ENCODE measurements at places on chromosomes 16 and 17. TPM values are rescaled to one million over a fixed set of nuclear protein-coding genes. Genes with fewer than 3 reads are reported as not detected.

GRCh38 chr17:45990886-45991285 is 8.2 kb upstream of the STH start:
- DNase-seq, result no peak
- no peak overlapping the region for H3K27ac ChIP-seq

- H3K4me1 ChIP-seq, result peaks cover 36% of the 10 kb centered on the region
- no peak for DNase-seq
- H3K27ac ChIP-seq, result no peak overlapping the region
These were observed 2.6 kb upstream of the AATF start for GRCh38 chr17:36945959-36946725.

DNA sequence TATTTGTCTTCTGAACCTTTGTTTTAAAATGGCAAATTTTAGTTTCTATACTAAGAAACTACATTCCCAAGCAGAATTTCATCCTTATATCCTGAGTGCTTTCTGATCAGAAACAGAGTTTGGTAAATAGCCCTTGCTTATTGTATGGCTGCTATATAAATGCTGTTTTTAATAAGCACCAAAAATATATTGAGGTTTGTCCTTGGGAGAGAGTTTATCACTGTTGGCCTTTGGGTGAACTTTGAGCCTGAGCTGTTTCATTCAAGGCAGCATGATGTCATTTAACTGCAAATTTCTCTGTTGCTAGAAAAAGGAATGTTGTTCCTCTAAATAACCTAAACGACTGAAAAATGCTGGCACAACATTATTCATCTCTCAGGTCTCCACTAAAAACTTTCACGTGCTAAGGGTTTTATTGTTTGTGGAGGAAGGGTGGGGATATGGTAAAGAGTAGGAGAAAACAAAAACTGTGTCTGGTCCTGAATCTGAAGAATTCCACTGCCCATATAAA is 334.3 kb upstream of the TBX2 start:
- peak overlapping the region; percentile 38 for H3K4me3 ChIP-seq
- H3K27ac ChIP-seq, result peak overlapping the region; percentile 55
- no peaks in the 10 kb centered on the region for H3K27me3 ChIP-seq
- DNase-seq, result no peak
- H3K36me3 ChIP-seq, result peaks cover 3% of the 10 kb centered on the region

The CCDC154 gene
- 0.80 TPM for total RNA-seq

DNA sequence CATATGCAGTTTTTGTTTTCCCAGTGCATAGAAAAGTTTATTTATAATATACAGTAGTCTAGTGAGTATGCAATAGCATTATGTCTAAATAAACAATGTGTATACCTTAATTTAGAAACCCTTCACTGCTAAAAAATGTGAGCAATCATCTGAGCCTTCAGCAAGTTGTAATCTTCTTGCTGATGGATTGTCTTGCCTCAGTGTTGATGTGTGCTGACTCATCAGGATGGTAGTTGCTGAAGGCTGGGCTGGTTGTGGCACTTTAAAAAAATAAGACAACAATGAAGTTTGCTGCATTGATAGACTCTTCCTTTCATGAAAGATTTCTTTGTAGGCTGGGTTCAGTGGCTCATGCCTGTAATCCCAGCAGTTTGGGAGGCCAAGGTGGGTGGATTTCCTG is 13.9 kb upstream of the CAPNS2 start:
- H3K36me3 ChIP-seq, result no peaks in the 10 kb centered on the region
- no peak for DNase-seq
- no peak overlapping the region for H3K27ac ChIP-seq
- no peak overlapping the region for H3K4me3 ChIP-seq
- H3K4me1 ChIP-seq, result no peaks in the 10 kb centered on the region

DNA sequence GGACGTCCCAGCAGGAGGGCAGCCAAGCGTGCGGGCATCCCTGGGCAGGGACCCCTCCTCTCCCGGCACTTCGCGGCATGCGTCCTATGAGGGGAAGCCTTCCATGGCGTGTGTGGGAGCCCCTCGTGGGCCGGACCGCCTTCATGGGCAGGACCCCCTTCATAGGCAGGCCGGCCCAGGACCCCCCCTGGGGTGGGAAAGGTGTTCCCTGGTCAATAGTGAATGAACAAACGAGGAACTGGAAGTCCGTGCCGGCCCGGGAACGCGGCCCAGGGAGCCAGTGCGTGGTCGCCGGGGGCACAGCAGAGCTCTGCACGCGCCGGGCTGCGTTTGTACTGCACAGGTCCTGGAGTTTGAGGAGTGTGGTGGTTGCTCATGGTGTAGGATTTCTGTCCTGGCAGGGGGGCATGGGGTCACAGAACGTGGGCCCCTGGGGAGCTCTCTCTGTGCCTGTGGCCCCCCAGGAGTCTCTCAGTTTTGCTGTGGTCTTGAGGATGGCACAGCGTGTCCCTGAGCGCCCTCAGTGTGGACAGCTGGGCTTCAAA is 13.9 kb downstream of the BAIAP2 start:
- H3K4me1 ChIP-seq, result peaks cover 6% of the 10 kb centered on the region
- no peak overlapping the region for H3K4me3 ChIP-seq
- DNase-seq, result no peak
- no peak overlapping the region for H3K27ac ChIP-seq
- no peaks in the 10 kb centered on the region for H3K27me3 ChIP-seq
- no peaks in the 10 kb centered on the region for H3K36me3 ChIP-seq

- H3K4me1 ChIP-seq, result peaks cover 17% of the 10 kb centered on the region
- no peak overlapping the region for H3K4me3 ChIP-seq
- no peak for DNase-seq
- no peak overlapping the region for H3K27ac ChIP-seq
- peaks cover 4% of the 10 kb centered on the region for H3K36me3 ChIP-seq
These were observed 26.5 kb upstream of the C16orf87 start for GRCh38 chr16:46857368-46857945.

GRCh38 chr16:69114346-69114975 is 9.0 kb downstream of the HAS3 start:
- no peak overlapping the region for H3K4me3 ChIP-seq
- no peaks in the 10 kb centered on the region for H3K27me3 ChIP-seq
- no peak overlapping the region for H3K27ac ChIP-seq
- H3K36me3 ChIP-seq, result peaks cover 20% of the 10 kb centered on the region
- H3K4me1 ChIP-seq, result no peaks in the 10 kb centered on the region

The SALL1 gene
- total RNA-seq, result not detected

- DNase-seq, result no peak
- no peaks in the 10 kb centered on the region for H3K27me3 ChIP-seq
- H3K4me3 ChIP-seq, result no peak overlapping the region
- H3K4me1 ChIP-seq, result no peaks in the 10 kb centered on the region
- H3K36me3 ChIP-seq, result peaks cover 33% of the 10 kb centered on the region
- no peak overlapping the region for H3K27ac ChIP-seq
These were observed 775 bp upstream of the TERB1 start for GRCh38 chr16:66802159-66802558.

GRCh38 chr17:28928061-28928460 is 23.3 kb downstream of the PHF12 start:
- DNase-seq, result no peak
- H3K36me3 ChIP-seq, result peaks cover 81% of the 10 kb centered on the region
- H3K4me3 ChIP-seq, result no peak overlapping the region
- no peaks in the 10 kb centered on the region for H3K27me3 ChIP-seq
- H3K27ac ChIP-seq, result peak overlapping the region; percentile 43

The KCNJ12 gene
- total RNA-seq, result not detected

The TEX19 gene
- total RNA-seq, result not detected

The CLDN6 gene
- total RNA-seq, result not detected

DNA sequence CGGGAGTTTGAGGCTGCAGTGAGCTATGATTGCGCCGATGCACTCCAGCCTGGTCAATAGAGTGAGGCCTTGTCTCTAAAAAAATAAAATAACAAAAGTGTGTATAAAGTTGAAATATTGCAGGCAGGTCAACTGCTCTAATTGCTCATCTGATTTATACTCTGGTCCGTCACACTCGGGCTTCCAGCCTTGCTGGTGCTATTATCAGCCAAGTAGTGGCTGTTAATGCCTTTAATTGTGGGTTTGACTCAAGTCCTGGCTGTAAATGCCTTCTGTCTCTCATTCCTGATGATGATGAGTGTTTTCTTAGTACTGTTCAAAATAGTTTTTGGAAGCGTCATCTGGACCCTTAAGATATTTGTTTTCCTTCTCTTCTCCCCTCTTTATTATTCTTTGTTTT is 18.4 kb downstream of the SYT17 start:
- no peak for DNase-seq
- H3K27me3 ChIP-seq, result no peaks in the 10 kb centered on the region

- peaks cover 5% of the 10 kb centered on the region for H3K27me3 ChIP-seq
- H3K4me3 ChIP-seq, result no peak overlapping the region
- no peaks in the 10 kb centered on the region for H3K36me3 ChIP-seq
- no peak overlapping the region for H3K27ac ChIP-seq
These were observed 43.5 kb downstream of the CYB561 start for GRCh38 chr17:63402431-63403212.

DNA sequence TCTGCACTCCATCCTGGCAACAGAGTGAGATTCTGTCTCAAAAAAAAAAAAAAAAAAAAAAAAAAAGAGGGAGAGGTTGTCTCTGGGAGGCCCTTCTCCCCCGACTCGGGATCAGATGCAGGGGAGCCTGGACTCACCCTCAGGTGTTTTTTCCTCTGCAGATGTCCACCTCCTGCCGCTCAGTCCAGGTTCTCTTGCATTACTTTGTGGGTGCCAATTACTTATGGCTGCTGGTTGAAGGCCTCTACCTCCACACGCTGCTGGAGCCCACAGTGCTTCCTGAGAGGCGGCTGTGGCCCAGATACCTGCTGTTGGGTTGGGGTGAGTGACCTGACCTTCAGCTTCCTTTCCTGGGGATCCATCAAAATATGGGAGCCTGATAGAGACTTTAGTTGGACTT is 34.1 kb downstream of the GLP2R start:
- no peak overlapping the region for H3K4me3 ChIP-seq
- H3K4me1 ChIP-seq, result no peaks in the 10 kb centered on the region
- no peak overlapping the region for H3K27ac ChIP-seq
- H3K27me3 ChIP-seq, result no peaks in the 10 kb centered on the region
- no peaks in the 10 kb centered on the region for H3K36me3 ChIP-seq

The CDK12 gene
- 83.9 TPM for total RNA-seq

The PNPO gene
- total RNA-seq, result 41.0 TPM

DNA sequence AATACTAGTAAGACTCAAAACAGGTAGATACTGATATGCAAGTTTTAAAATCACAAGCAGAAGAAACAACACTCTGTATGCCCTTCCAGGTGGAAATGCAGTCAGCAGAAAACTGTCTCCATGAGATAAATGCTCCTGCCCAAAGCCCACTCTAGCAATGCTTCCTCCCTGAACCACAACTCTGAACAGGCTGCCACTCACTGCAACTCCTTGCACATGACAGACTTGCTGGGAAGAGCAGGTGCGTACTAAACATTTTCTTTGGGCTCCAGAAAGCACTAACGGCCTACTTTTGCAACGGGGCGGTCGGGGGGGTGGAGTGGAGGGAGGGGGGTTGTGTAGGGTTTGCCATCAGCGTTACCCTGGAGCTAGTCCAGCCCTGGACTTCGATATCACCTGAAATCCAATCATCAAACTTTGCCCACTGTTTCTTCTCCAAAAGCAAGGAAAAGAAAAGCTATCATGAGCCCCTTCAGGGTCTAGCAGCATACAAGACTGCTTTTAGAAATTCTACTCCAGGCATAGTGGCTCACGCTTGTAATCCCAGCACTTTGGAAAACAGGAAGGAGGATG is 46.1 kb downstream of the ANKRD11 start:
- no peak for DNase-seq
- no peaks in the 10 kb centered on the region for H3K27me3 ChIP-seq
- H3K27ac ChIP-seq, result no peak overlapping the region
- H3K36me3 ChIP-seq, result peaks cover 17% of the 10 kb centered on the region
- peaks cover 83% of the 10 kb centered on the region for H3K4me1 ChIP-seq

GRCh38 chr17:21530311-21530710 is 154.2 kb downstream of the KCNJ12 start:
- no peaks in the 10 kb centered on the region for H3K27me3 ChIP-seq
- H3K4me3 ChIP-seq, result no peak overlapping the region

DNA sequence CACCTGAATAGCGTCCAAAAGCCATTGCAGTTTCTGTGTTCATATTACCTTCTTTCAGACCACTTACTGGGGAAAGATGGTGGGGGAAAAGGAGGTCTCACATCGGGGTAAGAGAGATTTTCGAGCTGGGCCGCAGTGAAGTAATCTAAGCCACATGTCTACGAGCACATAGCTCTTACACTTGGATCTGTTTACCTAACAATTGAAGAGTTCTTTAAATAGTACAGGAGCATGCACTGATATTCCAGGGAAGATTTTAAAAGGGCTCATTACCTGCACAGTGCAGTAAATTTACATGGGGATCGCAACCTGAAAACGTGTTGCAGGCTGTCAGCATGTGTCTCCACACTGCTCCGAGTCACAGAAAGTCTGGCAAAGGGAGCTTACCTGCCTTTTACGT is 12.6 kb downstream of the MAF start:
- no peak overlapping the region for H3K4me3 ChIP-seq
- DNase-seq, result no peak

GRCh38 chr17:7146115-7146514 is 31.5 kb upstream of the ASGR2 start:
- peaks cover 4% of the 10 kb centered on the region for H3K27me3 ChIP-seq
- H3K4me3 ChIP-seq, result no peak overlapping the region
- H3K36me3 ChIP-seq, result no peaks in the 10 kb centered on the region
- H3K4me1 ChIP-seq, result no peaks in the 10 kb centered on the region

DNA sequence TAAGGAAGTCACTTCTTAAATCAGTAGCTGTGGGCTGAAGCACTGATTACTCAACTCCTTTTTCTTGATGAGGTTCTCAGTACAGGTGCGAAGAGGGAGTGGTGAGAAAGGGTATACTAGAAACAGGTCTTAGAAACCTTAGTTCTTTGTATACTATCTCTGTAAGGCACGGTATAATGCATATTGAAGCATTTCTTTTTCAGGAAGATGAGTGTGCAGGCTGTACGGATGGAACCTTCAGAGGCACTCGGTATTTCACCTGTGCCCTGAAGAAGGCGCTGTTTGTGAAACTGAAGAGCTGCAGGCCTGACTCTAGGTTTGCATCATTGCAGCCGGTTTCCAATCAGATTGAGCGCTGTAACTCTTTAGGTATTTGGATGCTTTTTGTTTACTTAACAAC is 39.2 kb downstream of the CYLD start:
- peaks cover 84% of the 10 kb centered on the region for H3K36me3 ChIP-seq
- H3K4me3 ChIP-seq, result peak overlapping the region; percentile 27
- H3K27ac ChIP-seq, result peak overlapping the region; percentile 84
- no peaks in the 10 kb centered on the region for H3K27me3 ChIP-seq

DNA sequence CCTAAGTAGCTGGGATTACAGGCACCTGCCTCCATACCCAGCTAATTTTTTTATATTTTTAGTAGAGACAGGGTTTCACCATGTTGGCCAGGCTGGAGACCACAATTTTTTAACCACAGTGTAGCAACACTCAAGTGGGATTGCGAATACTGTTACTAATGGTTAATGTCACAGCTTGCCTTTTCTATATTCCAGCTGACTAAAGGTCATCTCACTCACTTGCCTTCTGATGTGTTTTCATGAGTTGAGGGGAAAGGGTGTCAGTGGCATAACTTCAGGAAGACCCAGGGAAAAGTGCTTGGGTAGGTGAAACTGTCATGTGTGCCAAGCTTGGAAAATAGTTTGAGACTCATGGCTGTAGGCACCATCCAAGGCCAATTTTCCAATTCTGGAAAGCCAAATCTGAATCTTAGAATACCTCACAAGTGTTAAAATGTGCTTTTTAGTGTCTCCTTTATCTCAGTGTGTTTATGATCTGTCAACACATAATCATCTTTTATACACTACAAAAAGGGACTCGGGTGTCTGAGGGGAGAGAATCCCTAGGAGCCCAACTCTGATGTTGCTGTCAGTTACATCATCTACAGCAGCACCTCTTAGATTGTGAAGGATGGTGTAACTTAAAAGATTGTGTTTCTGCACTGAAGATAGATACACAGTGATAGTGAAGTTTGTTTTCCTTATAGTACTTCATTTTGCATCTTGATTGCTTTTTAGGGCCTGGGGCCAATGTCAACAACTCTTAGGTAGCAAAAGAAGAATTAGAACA is 27.1 kb downstream of the OGFOD1 start:
- no peak overlapping the region for H3K27ac ChIP-seq
- peaks cover 45% of the 10 kb centered on the region for H3K36me3 ChIP-seq
- no peaks in the 10 kb centered on the region for H3K27me3 ChIP-seq
- no peak overlapping the region for H3K4me3 ChIP-seq
- no peak for DNase-seq

Measured in activated T-helper 2 cell treated with anti-CD3 and anti-CD28 coated beads, Interferon-gamma antibody, Interleukin-2, Interleukin-4, amounts not matched to agents 10 μg/mL and 5 μg/mL and 100 μg/mL, durations not matched to agents 14 hours and 24 hours and 36 hours (primary cell).